ENCODE measurements at places on chromosomes 1 and 21.

DNA sequence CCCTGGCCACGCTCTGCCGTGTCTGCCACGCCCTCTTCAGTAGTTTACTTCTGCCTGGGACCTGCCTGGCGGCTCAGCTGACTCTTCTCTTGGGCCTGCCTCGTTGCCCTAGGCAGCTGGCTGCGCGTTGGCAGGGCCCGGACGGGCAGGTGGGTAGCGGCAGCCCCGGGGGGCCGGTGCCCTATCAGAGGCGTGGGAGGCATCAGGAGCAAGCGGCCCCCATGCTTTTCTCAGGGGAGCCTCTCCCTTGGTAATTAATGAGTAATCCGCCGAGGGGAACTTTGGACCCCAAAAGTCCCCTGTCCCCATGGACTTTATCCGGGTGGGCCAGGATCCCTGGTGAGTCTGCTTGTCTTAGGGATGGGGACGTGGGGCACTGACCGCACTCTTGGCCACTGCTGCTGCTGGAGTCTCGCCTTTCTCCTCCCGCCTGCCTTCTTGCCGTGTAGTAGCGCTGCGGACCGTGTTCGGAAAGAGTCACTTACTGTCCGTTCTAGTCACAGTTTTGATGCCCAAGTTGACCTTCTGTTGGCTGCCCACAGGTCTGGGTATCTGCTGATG, 22.7 kb downstream of the SKI start:
- no peak for DNase-seq

DNA sequence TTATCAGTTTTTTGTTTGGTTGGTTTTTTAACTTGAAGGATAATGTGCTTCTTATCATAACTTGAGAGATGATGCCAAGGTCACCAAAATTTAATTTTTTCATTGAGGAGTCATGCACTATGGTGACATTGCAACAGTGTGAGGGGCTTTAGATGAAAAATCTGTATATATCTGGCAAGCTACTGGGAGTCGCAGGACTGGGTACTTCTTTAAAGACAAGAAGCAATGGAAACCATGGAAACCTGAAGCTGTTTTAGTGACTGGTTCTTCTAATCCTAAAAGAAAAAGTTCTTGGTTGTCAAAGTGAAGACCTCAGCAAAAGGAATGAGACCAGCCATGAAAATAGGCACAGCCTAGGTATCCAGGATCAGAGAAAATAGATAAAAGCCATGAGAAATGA, 31.1 kb downstream of the ZC3H11B start:
- DNase-seq = no peak

GRCh38 chr1:101509370-101509769, 272.6 kb downstream of the S1PR1 start:
- no peak for DNase-seq

DNA sequence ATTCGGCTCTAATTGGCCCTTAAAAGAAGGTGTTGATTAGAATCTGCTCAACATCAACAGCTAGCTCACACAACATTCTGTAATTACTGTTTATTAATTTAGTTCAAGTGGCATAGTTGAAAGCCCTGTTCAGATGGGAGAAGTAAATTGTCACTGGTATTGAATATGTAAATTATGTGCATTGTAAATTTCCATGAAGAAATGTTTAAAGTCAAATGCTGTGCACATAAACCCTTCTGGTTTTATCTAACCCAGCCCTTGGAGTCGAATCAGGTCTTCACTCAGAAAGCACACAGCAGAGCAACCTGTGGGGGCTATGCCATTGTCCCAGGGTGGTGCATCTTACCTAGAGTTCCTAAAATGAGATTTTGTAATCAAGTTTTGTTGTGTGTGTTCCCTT, 65.4 kb upstream of the LMO4 start:
- DNase-seq = no peak

- DNase-seq = no peak
Measured at GRCh38 chr1:11676386-11677103, 4.4 kb downstream of the MAD2L2 start.

DNA sequence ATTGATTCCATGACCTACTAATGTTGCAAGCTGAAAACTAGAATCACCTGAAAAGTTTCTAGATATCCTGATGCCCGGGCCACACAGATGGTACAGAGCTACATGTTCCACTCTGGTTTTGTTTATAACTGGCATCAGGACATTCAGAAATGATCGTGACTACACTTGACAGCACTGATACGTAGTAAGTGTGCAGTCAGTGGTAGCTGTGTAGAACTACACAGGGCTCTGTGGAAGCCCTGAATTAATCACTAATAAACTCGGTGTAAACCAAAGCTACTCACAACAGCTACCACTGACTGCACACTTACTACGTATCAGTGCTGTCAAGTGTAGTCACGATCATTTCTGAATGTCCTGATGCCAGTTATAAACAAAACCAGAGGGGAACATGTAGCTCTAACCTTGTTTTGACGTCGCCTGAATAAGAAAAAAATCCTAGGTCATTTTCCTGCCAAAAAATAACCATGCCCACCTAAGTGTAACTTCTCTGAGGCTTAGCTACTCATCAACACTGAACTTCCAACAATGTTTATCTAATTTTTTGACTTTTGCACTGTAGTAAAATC, 149.7 kb downstream of the TGFBR3 start:
- DNase-seq = no peak

DNA sequence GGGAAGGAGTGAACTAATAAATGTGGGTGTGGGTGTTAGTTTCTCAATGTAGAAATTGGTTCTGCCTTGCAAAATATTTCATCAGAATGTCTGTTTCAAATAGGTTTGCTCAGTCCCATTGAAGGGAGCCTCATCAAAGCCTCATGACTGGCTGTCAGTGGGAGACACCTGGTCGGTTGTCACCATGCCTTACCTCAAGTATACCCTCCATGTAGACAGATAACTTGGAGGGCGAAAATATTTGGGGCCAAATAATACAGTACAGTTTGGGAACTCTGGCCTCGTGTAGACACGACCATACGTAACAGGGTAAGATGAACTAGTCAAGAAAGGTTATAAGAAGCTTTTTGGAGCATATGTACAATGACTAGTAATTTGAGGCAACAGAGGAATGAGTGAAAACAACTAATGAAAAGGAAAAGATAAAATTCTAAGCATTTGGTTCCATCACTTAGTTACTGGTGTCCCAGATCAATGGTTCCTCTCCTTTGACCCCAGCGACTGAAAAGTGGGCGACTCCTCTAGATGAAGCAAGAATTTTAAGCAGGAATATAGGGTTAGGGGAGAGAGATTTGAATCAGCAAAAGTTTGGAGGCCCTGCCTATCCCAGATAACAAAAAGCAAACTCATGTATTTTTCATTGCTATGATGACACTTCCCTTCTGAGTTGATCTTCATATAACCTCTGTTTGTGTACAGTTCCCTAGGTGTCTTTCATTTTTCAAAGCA, 163.9 kb downstream of the LRRC40 start:
- no peak for DNase-seq

DNA sequence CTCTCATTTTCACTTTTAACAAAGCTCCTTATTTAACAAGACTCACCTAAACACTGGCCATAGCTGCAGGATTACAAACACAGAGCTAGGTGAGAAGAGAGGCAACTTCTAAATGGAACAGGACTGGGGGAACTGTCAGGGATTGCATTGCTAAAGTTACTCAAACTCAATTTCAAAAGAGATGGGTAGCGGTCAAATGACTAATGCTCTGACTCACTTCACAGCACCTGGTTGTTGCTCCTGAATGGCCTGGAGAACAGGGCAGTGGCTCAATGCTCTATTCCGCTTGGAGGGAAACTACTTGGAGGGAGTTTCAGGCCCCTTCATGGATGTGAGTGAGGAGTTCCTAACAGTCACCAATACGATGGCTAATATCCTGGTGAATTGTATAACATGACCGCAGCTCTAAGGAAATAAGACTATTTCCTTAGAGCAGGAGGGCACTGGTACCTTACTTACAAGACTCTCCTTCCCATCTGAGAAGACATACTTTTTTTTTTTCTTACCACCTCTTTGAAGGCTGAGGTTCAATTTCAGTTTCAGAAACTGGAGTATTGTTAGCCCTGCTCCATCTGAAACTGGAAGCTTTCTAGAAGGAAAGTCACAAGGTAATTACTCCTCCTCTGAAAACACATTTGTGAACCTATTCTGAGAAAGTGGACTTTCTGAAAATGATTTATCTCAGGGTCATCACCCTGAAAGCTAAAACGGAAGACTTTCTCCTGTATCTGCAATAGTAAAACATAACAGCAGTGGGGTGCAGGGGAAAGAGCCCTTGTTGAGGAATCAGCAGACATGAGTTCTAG, 9.5 kb downstream of the DPT start:
- no peak for DNase-seq

- DNase-seq = no peak
Measured at GRCh38 chr1:235984041-235984825, 80.7 kb downstream of the NID1 start.

GRCh38 chr1:111878649-111879048, 110.8 kb downstream of the KCND3 start:
- DNase-seq = no peak

GRCh38 chr1:114540272-114540671, 29.3 kb upstream of the TRIM33 start:
- DNase-seq = no peak

DNA sequence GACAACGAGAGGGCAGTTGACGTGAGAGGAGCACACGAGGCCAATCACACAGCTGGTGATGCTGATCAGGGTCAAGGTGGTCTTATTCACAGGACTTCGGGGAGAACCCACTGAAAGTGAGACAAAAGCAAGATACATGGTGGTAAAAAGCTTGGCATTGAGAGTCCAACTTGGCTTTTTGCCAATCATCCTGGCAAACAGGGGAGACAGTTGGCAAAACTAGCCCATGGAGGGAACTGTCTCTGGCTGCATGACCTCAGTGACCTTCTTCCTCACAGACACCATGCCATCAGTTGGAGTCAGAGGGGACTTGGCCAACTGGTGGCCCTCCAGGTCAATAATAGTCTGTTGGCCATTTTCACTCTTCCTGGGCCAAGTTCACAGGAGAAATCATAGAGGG, 139.9 kb downstream of the ASTN1 start:
- no peak for DNase-seq

GRCh38 chr1:190429932-190430331, 47.7 kb downstream of the BRINP3 start:
- no peak for DNase-seq

DNA sequence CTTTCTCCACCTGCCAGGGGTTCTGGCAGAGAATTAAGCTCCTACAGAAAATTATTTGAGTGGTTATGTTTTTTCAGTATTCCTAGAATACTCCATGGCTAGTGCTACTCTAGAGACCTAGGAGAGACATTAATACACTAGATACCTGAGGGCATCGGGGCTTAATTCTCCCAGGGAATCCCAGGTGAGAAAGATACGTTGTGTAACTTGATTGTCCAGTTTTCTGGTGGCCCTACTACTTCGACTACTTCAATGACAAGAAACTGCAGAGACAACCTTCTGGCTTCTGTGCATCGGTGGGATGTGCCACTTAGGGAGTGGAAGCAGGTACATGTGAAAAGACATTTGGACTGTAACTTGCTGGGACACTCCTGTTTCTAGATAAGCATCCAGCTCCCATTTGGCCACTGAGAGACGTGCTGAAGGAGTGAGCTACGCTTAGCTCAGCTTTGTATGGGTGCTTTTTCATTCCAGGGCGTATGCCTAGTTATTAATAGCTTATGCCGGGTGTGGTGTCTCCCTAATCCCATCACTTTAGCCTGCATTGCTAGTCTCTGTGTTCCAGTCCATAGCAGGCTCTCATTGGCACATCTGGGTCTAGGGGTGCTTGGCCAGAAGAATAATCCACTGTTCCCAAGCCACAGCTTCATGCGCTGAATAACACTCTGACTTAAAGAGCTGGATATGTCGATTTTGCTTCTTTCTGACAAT, 300.7 kb downstream of the SIPA1L2 start:
- DNase-seq = no peak

DNA sequence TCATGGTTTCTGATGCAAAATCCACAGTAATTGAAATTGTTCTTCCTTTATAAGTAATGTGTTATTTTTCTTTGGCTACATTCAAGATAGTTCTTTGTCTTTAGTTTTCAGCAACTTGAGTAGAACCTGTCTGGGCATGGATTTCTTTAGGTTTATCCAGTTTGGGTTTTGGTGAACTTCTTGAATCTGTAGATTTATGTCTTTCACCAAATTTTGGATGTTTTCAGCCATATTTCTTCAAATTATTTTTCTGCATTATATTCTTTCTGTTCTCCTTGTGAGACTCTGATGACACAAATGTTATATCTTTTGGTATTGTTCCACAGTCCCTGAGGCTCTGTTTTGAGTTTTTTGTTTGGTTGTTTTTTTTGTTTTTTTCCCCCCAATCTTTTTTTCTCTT, 69.4 kb downstream of the TDRD5 start:
- DNase-seq = no peak

DNA sequence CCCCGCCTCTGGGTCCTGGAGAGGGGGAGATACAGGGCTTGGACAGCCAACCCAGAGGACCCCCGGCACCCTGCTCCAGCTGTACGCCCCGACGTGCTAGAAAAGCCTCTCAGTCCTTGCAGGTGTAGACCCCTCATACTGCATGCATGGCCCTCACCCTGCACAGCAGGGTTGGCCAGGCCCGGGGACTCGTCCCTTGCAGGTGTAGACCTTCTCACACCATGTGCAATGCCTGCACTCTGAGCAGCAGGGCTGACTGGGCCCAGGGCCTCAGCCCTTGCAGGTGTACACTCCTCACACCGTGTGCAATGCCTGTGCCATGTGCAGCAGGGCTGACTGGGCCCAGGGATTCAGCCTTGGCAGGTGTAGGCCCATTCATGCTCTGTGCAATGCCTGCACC, 26.8 kb downstream of the WNT9A start:
- DNase-seq = no peak
